ENCODE measurements at places on chromosomes 1 and 21.

- H3K36me3 ChIP-seq: no peaks in the 10 kb centered on the region
- no peaks in the 10 kb centered on the region for H3K27me3 ChIP-seq
- no peak overlapping the region for H3K4me3 ChIP-seq
- no peak for DNase-seq
- H3K4me1 ChIP-seq: no peaks in the 10 kb centered on the region
Measured at GRCh38 chr1:54111624-54112023, 41.2 kb downstream of the CDCP2 start.

DNA sequence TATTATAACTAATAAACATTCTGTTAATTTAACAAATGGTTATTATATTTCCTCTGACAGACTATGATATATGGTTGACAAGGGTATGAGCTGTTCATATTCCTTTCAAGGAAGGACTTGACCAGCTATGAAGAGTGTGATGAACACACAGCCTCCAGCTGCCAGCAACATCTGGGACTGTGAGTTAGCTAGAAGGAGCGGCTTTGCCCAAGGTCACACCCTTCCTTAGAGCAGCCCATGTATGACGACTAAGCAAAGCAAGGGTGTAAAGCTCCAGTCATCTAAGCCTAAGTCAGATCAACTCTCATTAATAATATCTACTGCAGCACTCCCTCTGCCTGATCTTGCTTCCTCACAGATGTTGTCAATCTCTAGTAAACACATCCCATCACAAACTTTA lies 355.4 kb downstream of the PLPP3 start:
- H3K4me3 ChIP-seq: no peak overlapping the region
- no peak overlapping the region for H3K27ac ChIP-seq
- H3K27me3 ChIP-seq: peaks cover 4% of the 10 kb centered on the region
- DNase-seq: no peak
- peaks cover 11% of the 10 kb centered on the region for H3K4me1 ChIP-seq

GRCh38 chr1:2525572-2525919 lies 850 bp downstream of the PANK4 start:
- peak overlapping the region; percentile 86 for H3K27ac ChIP-seq
- peaks cover 33% of the 10 kb centered on the region for H3K4me1 ChIP-seq
- peak overlapping the region; percentile 96 for H3K4me3 ChIP-seq
- H3K27me3 ChIP-seq: no peaks in the 10 kb centered on the region
- peaks cover 13% of the 10 kb centered on the region for H3K36me3 ChIP-seq

DNA sequence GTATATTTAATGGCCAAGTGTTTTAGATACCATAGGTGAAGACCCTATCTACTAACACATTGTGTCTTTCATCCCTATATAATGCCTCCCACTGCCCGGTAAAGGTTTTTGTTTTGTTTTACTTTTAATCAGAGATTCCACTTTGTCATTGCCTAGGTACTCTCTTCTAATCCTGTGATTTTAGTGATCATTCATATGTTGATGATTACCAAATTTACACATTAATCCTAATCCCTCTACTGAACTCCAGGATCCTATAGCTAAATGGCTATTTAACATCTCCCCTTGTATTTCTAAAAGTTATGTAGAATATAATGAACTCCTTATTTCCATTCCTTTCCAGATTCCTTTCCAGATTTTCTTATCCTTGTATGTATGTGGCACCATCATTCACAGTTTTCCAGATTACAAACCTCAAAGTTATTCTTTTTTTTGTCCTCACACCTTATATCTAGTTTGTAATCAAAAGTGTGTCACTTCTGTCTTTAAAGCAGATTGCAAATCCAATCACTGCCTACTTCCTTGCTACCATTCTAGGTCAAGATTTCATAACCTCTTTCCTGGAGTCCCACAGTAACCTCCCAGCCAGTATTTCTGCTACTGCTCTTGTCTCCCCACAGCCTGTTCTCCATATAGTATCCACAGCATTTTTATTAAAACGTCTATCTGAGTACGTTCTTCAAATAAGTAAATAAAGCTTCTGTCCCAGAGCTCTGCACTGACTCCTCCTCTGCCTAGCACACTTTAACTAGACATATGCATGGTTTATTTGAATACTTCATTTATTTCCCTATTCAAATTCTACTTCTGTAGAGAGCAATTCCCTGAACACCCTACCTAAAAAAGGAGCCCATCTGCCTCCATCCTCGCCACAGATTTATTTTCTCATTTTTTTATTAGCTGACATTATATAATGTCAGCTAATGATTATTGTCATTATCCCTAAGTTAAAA lies 157.8 kb downstream of the KCNT2 start:
- no peak overlapping the region for H3K27ac ChIP-seq
- no peaks in the 10 kb centered on the region for H3K4me1 ChIP-seq
- no peak overlapping the region for H3K4me3 ChIP-seq
- DNase-seq: no peak
- no peaks in the 10 kb centered on the region for H3K27me3 ChIP-seq
- H3K36me3 ChIP-seq: no peaks in the 10 kb centered on the region

GRCh38 chr1:222105393-222105737 lies 363.5 kb upstream of the DUSP10 start:
- DNase-seq: no peak
- no peak overlapping the region for H3K4me3 ChIP-seq
- H3K4me1 ChIP-seq: peaks cover 4% of the 10 kb centered on the region
- peaks cover 12% of the 10 kb centered on the region for H3K27me3 ChIP-seq

DNA sequence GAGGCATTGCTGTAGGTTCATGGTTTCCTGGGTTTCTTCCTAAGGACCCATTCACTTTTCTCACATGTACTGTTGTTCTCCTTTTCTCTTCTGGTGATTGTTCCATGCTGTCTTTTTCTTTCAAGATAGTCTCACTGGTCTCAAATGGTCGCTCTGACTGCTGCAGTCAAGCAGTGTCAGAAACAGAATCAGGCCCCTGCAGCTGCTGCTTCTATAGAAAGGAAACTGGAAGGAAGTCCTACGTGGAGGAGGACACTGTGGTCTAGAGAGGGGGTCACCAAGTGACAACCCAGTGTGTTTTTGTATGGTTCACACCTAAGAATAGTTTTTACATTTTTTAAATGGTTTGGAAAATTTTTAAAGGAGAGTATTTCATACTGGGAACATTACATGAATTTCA lies 2.4 kb downstream of the NECAP2 start:
- H3K4me1 ChIP-seq: peaks cover 24% of the 10 kb centered on the region
- DNase-seq: no peak
- H3K36me3 ChIP-seq: peaks cover 43% of the 10 kb centered on the region
- no peaks in the 10 kb centered on the region for H3K27me3 ChIP-seq
- peak overlapping the region; percentile 97 for H3K4me3 ChIP-seq
- peak overlapping the region; percentile 98 for H3K27ac ChIP-seq

- H3K27me3 ChIP-seq: peaks cover 27% of the 10 kb centered on the region
- H3K36me3 ChIP-seq: no peaks in the 10 kb centered on the region
- H3K4me1 ChIP-seq: no peaks in the 10 kb centered on the region
- no peak overlapping the region for H3K4me3 ChIP-seq
- DNase-seq: peak; percentile 38
Measured at GRCh38 chr21:42309753-42310213, 5.4 kb downstream of the TFF3 start.

DNA sequence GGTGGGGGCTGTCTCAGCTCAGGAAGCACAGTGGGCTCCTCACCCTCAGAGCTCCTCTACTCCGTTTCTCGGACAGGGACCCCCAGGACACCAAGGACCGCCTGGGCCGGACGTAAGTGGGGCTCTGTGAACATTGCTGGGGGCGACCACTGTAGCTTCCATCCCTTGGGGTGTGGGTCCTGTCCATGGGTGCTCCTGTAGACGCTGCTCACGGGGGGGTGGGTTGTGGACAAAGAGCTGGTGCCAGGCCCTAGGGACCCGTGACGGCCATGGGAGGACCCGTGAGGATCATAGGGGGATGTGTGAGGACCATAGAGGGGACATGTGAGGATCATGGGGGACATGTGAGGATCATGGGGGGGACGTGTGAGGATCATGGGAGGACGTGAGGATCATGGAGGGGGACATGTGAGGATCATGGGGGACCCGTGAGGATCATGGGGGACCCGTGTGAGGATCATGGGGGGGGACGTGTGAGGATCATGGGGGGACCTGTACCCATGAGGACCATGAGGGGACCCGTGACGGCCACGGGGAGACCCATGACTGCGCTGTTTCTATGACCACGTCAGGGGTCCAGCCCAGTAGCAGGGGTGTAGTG lies 18.1 kb downstream of the COL6A1 start:
- H3K27ac ChIP-seq: no peak overlapping the region
- H3K4me3 ChIP-seq: no peak overlapping the region
- H3K27me3 ChIP-seq: no peaks in the 10 kb centered on the region
- DNase-seq: no peak

DNA sequence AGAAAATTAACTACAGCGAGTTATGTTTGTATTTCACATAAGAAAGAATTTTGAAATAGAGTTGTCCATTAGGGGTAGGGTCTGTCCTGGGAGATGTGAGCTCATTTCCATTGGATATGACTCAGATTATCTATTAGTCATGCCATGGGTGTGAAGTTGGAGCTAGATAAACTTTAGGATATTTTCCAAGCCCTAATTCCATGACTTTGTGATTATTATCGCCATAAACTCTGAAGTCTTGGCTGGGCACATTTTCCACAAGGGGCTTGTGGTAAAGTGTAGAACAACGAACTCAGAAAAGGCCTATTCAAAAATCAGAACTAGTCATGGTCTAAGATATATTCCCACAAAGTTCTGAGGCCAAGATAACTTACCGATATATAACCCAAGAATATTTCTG lies 396.6 kb downstream of the DPYD start:
- no peak for DNase-seq
- peaks cover 19% of the 10 kb centered on the region for H3K36me3 ChIP-seq
- H3K4me1 ChIP-seq: peaks cover 2% of the 10 kb centered on the region
- H3K4me3 ChIP-seq: no peak overlapping the region
- H3K27ac ChIP-seq: no peak overlapping the region
- no peaks in the 10 kb centered on the region for H3K27me3 ChIP-seq

DNA sequence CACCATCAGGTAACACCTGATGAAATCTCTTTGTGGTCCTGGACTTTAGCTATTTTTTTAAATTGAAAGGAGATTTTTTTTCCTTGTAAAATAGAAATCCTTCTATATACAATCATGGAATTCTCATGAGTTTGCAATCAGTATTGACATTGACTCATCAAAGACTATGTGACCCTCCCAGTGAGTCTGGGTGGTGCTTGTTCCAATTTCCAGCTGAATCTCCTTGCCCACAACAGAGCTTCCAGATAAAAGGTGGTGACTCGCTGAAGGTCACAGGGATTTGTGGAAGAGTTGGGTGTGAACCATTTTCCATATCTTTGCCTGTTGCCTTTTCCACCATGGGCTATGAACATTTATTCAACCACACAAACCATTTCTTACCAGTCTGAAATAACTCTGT lies 486.6 kb downstream of the AJAP1 start:
- no peak overlapping the region for H3K4me3 ChIP-seq
- peaks cover 18% of the 10 kb centered on the region for H3K27me3 ChIP-seq
- no peak for DNase-seq

GRCh38 chr1:232450615-232451014 lies 179.3 kb downstream of the SIPA1L2 start:
- no peak for DNase-seq
- H3K27me3 ChIP-seq: no peaks in the 10 kb centered on the region
- no peak overlapping the region for H3K4me3 ChIP-seq
- H3K4me1 ChIP-seq: no peaks in the 10 kb centered on the region

DNA sequence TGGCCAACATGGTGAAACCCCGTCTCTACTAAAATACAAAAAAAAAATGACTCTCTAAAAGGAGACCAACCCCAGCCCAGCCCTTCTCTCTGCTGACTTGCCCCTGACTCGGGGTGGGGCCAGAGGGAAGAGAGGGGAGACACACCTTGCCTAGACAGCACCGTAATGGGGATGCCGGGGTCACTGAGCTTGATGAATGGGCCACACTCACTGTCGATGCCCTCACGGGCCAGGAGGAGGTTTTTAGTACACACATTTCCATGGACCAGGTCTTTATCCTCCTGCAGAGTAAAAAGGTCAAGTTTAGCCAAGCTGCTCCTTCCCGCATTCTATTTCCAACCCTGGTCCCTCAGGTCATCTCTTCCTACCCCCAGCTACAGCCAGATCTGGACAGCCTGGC lies 99.7 kb downstream of the RAVER2 start:
- DNase-seq: no peak
- no peak overlapping the region for H3K4me3 ChIP-seq
- H3K4me1 ChIP-seq: peaks cover 17% of the 10 kb centered on the region

DNA sequence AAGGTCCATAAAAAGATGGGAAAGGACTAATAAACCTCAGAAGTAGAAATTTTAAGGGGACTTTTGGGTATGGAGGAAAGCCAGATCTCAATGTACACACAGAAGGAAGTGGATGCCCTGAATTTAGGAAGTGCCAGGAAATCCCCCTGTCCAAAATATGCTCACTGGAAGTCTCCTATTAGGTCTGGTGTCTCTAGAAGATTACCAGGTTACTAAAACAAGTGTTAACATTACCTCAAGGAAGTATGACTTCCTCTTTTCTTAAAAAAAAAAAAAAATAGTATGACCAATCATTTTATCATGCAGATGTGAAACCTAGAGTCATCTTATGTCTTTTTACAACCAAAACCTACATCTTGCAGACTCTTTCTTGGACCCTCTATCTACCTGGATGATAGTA lies 30.7 kb downstream of the CD58 start:
- no peaks in the 10 kb centered on the region for H3K27me3 ChIP-seq
- peaks cover 72% of the 10 kb centered on the region for H3K36me3 ChIP-seq
- peaks cover 65% of the 10 kb centered on the region for H3K4me1 ChIP-seq

DNA sequence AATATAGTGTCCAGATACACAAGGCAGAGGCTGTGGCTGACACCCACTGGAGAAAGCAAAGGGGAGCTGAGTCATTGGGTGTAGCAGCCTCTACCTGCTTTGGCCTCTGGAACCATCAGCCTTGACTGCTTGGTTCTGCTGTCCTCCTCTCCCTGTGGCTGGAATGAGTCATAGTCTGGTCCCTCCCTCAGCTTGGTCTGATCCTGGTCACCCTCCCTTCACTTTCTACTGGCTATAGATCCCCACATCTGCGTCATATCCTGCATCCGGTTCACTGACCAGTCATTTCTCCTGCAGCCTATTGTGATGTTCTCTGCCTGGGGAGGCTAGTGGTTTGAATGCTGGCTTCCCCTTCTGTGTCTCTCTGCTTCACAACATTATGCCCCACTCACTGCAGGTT lies 372.8 kb upstream of the DAB1 start:
- no peak for DNase-seq
- H3K36me3 ChIP-seq: no peaks in the 10 kb centered on the region
- H3K27me3 ChIP-seq: peaks cover 18% of the 10 kb centered on the region
- H3K4me3 ChIP-seq: no peak overlapping the region

GRCh38 chr1:77825131-77825709 lies 45.8 kb downstream of the MIGA1 start:
- DNase-seq: no peak
- peak overlapping the region; percentile 42 for H3K27ac ChIP-seq
- peaks cover 6% of the 10 kb centered on the region for H3K4me1 ChIP-seq
- peaks cover 35% of the 10 kb centered on the region for H3K36me3 ChIP-seq
- H3K27me3 ChIP-seq: no peaks in the 10 kb centered on the region
- no peak overlapping the region for H3K4me3 ChIP-seq

GRCh38 chr1:45299981-45300668 lies 26.6 kb upstream of the HPDL start:
- H3K27me3 ChIP-seq: no peaks in the 10 kb centered on the region
- H3K4me3 ChIP-seq: no peak overlapping the region
- peak; percentile 11 for DNase-seq
- no peaks in the 10 kb centered on the region for H3K36me3 ChIP-seq
- no peak overlapping the region for H3K27ac ChIP-seq
